ENCODE measurements at places on chromosomes 7 and 10.

GRCh38 chr7:2515424-2516193 lies 4.0 kb upstream of the LFNG start:
- no peak for DNase-seq

GRCh38 chr7:82175319-82175718 lies 268.3 kb downstream of the CACNA2D1 start:
- no peak for DNase-seq

DNA sequence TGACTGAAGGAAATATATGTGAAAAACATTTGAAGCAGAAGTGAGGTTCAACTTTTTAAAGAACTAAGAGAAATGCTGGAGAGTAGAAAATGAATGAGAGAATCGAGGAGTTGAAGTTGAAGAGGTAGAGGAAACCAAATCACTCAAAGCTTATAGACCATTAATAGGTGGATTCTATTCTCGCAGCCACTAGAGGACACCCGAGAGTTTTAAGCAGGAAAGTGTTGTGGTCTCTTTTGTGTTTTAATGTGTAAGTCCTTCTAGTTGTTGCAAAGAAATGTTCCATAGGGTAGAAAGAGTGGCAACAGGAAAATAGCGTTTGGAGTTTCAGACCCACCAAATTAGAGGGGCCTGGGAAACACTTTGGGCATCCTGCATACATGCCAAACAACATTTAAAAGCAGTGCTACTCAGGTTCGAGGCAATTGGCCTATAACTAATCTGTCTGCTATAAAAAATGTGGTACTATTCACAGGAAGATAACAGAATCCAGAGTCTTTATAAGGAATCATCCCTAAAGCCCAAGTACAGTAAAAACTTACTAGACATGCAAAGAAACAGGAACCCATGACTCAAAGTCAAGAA lies 75.3 kb upstream of the TAS2R16 start:
- peak; percentile 20 for DNase-seq

- no peak for DNase-seq
Measured at GRCh38 chr7:31464601-31465000, 49.3 kb upstream of the ITPRID1 start.

- DNase-seq, result no peak
Measured at GRCh38 chr7:103100348-103100747, 25.4 kb downstream of the ARMC10 start.

DNA sequence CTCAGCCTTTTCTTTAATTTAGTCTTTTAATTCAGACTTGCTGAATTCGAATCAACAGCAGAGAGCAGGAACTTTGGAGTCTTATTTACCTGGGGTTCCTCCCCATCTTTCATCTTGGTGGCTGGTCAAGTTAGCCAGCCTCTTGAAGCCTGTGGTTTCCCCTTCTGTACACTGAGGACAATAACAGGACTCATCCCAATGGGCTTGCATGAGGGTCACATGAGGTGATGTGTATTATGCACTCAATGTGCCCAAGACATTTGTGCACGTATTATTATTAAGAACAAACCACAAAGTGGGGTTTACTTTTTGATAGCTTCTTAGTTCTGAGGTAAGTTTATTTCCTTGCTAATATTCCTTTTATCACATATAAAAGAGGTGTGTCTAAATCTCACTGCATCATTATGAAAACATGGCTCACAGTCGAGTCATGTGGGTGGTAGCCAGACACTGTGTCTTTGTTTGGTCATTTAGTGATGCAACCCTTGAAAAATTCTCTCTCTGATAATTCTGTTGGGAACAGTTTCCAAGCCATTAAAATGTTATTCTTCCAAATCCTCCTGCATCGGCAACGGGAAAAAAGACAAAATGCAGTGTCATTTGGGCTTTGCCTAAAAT lies 86.5 kb upstream of the GRB10 start:
- no peak for DNase-seq

GRCh38 chr10:85513436-85513835 lies 853.2 kb downstream of the GRID1 start:
- DNase-seq, result no peak

GRCh38 chr7:130022623-130023175 lies 28.5 kb downstream of the ZC3HC1 start:
- DNase-seq, result no peak

DNA sequence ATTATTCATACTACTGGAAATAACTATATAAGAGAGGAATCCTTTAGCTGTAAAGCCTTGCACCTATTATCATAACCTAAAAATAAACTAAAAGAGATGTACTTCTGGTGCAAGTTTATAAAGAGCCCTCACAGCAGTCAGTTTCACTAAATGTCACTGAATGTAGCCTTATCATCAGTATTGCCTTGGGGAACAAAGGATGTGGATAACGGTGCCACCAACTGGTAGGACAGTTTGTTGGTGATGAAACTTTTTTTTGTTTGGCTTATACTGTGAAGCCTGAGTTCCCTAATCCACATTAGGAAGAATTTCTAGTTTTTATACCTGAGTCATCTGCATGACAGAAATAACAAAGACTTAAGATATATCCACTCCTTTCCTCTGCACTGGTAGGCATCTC lies 117.9 kb upstream of the COL1A2 start:
- no peak for DNase-seq

DNA sequence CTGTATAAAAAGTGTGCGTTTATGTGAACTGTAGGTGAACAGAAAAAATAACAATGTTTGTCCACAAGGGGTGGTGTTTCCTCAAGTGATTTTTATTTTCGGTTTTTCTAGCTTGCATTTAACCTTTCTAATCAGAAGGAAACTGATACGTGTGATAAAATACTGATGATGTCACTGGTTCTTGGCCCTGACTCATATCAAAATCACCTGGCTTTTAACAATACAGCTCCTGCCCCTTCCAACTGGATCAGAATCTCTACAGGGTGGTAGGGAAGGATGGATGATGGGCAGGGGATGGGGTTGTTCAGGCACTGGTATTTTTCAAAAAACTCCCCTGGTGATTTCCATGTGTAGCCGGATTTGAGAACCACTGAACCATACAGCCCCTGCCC lies 10.9 kb downstream of the NPFFR1 start:
- no peak for DNase-seq

DNA sequence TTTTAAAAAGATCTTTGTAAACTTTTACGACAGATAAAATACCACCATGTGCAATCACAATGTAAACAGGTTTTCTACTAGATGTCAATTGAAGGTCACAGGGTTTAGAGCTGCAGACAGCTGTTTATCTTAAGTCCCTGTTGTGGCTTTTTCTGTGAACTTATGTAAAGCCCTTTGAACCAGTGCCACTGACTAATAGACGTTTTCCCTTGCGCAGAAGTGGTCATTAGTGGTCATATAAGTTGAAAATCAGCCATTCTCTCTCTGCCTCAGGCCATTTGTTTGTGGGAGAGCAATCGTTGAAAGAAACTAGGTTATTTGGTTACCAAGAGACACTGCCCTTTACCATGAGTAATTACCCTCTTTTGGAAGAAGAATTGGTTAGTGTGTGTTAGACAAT lies 23.9 kb downstream of the CACNB2 start:
- DNase-seq, result no peak

GRCh38 chr10:121818599-121818998 lies 109.2 kb downstream of the ATE1 start:
- DNase-seq, result no peak

- DNase-seq, result no peak
Measured at GRCh38 chr10:105514106-105514505, 873.0 kb downstream of the SORCS3 start.

GRCh38 chr7:108589874-108590273 lies 20.2 kb downstream of the DNAJB9 start:
- DNase-seq, result no peak

DNA sequence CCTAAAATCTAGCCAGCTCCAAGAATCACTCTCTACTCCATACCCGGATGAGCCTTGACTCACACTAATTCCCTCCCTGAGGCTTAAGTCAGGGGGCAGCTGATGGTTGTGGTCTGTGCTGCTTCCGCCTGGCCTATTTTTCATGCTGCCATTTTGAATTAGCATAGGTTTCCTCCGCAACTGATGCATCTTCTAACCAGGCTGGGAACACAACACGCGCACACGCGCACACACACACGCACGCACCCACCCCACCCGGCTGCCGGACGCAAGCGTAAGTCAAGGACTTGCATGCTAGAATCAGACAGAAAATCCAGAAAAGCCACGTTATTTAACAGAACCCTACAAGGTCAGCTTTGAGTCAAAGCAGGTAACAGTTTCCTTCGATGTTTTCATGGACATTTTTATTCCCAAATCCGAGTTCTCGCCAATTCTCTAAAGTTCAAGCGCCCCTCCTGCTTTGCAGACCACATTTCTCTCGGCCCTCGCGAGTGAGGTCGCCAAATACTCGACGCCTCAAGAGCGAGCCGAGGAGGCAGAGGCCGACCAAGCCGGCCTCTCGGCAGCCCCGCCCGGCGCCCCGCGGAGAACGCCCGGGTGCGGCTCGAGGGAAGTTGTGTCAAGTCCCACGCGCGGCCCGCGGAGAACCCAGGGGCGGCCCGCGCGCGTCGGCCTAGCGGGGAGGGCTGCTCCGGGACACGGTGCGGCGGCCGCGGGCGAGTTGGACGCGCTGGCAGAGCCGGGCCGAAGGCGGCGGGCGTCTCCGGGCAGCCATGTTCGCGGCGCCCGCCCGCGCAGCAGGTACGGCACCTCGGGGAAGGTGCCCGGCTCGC lies 961 bp downstream of the SCRN1 start:
- peak; percentile 78 for DNase-seq

DNA sequence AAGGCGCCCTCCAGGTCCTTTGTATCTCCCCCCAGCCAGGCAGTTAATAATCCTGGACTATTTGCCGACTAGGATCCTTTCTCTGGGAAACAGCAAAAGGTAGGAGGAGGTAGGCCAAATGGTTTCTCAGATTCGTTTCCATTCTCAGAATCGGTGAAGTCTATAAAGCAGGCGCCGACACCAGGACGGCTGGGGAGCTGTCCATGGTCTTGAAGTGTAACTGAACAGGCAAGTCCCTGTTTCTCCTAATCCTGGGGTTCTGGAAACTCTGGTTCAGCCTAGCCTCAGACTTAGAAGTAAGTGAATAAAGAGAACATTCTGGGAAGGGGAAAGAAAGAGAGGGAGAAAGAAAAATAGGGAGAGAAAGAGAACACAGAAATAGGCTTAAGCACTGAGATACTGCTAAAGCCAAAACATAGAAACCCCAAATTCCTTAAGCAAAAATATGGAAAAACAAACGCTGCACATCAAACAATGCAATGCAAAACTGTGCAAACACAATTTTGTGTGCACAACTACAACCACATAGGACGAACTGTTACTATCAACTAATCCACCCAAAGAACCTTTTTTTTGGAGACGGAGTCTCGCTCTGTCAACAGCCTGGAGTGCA lies 11.1 kb upstream of the INA start:
- peak; percentile 64 for DNase-seq

- no peak for DNase-seq
Measured at GRCh38 chr10:100923580-100923979, 10.8 kb downstream of the SLF2 start.

GRCh38 chr10:114070710-114071109 lies 27.0 kb downstream of the ADRB1 start:
- DNase-seq, result no peak

DNA sequence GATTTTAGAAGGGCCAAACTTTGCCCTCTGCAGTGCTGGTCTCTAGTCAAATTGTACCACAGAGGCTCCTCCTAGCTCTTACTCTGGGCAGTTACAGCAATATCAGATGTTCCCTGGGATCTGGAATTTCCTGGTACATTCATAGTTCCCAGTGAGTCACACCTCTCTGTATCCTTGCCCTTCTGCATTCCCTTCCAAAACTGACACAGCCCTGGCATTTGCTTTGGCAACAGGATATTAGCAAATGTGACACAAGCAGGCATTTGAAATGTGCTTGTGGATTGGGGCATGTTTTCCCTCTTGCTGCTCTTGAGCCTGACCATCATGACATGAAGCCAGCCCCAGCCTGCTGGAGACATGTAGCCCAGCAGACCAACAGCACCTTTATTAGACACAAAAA lies 284.7 kb upstream of the AKR1E2 start:
- no peak for DNase-seq

- peak; percentile 69 for DNase-seq
Measured at GRCh38 chr7:29102558-29103151, 43.7 kb downstream of the CPVL start.

- DNase-seq, result no peak
Measured at GRCh38 chr10:29710128-29710527, 75.4 kb upstream of the SVIL start.

DNA sequence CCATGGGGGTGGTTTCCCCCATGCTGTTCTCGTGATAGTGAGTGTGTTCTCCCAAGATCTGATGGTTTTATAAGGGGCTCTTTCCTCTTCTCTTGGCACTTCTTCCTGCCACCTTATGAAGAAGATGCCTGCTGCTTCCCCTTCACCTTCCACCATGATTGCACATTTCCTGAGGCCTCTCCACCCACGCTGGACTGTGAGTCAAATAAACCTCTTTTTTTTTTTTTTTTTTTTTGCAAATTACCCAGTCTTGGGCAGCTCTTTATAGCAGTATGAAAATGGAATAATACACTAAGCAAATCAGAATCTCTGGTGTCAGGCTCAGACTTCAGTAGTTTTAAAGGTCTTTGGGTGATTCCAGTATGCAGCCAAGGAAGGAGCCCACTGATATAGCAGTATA lies 28.2 kb downstream of the TAS2R41 start:
- DNase-seq, result no peak

- DNase-seq, result no peak
Measured at GRCh38 chr10:81036257-81036656, 498.6 kb downstream of the SH2D4B start.

DNA sequence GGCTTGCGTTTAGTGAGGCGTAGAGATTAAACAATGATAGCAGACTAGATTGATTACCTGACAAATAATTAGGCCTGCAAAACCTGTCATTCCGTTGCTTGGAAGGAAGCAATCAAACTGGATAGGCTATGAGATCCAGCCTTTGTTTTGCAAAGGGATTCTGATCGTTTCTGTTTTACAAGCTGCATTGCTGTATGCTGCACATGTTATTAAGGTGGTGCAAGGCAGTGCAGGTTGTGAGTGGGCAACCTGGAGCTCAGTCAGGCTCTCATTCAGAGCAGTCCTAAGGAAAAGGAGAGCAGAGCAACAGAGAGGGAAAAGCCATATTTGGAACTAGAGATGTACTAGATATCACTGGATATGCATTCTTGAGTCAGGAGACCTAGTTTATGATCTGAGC lies 6.9 kb upstream of the NOBOX start:
- DNase-seq, result no peak

DNA sequence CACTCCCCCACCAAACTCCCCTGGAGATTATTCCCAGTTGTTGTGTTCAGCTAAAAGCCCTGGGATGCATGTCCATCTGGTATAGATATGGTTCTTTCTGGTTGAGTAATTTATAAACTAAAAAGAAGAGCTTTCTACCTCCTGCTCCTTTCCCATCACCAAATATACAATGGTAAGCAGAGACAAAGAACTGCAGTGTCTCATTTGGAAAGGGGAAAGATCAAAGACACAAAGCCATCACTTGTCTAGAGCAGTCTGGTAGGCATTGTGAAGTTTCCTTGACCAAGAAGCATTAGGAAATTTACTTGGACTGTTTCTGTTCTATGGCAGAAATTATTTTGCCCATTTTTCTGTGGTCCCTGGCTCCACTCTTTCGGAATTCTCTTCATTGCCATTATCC lies 24.9 kb upstream of the PANK1 start:
- DNase-seq, result no peak

- DNase-seq, result no peak
Measured at GRCh38 chr10:97096261-97097083, 89.3 kb downstream of the SLIT1 start.

GRCh38 chr10:72328829-72329204 lies 25.9 kb downstream of the DNAJB12 start:
- DNase-seq, result no peak

- DNase-seq, result peak; percentile 7
Measured at GRCh38 chr10:8121201-8121890, 66.9 kb downstream of the GATA3 start.

GRCh38 chr10:15710455-15710854 lies 9.3 kb downstream of the ITGA8 start:
- DNase-seq, result no peak

Data from ELF-1 (cell line).